ENCODE measurements at places on chromosomes 5 and 9.

DNA sequence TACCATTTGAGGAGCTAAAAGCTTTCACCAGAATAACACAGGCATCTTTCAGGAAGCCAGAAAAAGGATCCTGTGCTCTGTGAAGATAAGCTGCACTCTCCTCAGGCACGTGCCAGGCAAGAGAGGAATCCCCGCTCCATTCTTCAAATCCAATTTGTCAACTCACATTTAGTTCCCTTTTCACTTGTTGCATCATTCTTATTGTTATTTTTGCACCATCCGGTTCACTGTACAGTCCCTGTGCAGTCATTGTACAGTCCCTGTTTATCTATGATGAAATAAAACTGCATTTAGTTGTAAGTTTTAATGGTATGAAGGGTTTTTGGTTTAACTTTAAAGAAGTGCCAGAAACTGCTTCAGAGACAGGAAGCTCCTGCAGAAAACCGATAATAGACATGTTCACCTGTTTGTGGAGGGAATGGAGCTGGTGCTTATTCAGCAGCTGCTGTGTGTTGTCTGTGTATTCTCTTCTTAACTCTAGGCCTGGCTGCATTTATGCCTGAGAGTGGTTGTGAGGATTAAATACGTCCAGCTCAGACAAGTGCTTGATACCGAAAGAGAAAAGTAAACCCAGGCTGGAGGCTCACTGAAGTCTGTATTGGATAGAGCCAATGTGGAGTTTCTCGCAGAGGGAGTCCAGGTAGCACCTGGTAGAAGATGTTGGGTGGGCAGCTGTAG, 22.4 kb downstream of the IFNW1 start:
- no peak for DNase-seq

- DNase-seq, result no peak
These were observed 416.8 kb downstream of the TUSC1 start for GRCh38 chr9:25261445-25261844.

GRCh38 chr5:179805070-179805528, 1.6 kb downstream of the MGAT4B start:
- DNase-seq, result no peak

DNA sequence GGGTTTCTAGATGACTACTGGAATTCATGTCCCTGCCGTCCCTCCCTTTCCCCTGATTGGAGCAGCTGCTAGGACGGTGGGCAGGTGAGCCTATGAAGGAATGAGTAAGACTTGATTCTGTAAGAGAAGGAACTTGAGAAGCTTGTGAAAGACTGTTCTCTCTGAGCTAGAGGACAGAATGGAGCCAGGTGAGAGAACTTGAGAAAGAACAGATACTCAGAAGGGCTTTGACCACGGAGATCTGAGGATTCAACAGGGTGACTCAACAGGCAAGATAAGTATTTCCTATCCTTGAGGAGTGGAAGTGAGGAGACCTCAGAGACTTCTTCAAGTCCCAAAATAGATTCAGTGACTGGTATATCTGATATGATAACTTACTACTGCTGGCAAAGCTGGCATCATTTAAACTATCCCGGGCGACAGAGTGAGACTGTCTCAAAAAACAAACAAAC, 41.9 kb downstream of the HSDL2 start:
- DNase-seq, result no peak

- no peak for DNase-seq
These were observed 44.7 kb upstream of the HK3 start for GRCh38 chr5:176943816-176944215.

DNA sequence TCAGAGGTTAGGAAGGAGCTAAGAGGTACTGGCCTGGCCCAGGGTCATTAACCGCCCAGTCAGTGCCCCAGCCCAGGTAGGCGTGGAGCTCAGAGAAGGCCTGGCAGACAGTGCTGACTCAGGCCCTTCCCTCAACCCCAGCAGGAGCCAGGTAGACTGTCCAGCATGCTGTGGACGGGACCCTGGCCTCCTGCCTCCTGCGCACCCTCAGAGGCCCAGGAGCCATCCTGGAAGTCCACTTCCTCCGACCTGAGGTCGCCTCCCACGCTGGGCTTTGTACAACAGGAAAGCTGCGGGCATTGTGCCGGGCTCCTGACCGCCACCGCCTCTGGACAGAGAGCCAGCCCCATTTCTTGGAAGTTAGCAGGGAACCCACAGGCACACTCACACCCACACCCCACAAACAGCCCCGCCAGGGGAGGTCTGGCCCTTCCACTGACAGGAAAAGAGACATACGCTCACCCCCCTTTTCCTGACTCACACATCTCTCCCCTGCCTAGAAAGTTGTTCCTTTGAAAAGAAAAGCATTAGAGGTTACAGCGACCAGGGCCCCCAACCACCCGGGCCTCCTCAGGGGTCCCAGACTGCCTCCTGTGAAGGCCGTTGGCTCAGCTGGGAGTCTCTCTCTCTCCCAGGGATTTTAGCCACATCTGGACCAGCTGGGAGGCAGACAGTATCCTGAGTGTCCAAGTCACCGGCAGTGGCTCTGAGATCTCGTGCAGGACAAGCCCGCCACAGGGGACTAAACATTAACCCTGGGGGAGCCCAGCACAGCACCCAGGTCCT, 7.7 kb downstream of the RALGDS start:
- DNase-seq, result no peak

- no peak for DNase-seq
These were observed 308.8 kb upstream of the DMRT1 start for GRCh38 chr9:532707-533106.

GRCh38 chr5:33504570-33504969, 63.8 kb downstream of the TARS1 start:
- DNase-seq, result no peak

GRCh38 chr5:15373151-15373550, 126.8 kb upstream of the FBXL7 start:
- DNase-seq, result no peak

DNA sequence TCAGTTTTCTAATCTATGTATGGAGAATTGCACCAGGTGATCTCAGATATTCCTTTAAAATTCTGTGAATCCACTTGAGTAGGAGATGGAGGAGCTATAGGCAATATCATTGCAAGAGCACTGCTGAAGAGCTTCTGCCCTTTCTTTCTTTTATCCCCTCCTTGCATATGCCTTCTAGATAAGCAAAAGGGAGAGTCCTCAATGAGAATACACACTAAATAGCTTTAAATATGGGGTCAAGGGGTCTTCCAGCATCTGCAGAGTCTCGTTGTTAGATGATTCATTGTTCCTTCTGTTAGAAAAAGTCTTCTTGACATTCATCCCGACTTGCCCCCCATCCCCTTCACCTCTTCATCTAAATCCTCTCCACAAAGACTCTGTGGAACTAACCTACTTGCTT, 156.1 kb downstream of the PIK3R1 start:
- DNase-seq, result no peak

DNA sequence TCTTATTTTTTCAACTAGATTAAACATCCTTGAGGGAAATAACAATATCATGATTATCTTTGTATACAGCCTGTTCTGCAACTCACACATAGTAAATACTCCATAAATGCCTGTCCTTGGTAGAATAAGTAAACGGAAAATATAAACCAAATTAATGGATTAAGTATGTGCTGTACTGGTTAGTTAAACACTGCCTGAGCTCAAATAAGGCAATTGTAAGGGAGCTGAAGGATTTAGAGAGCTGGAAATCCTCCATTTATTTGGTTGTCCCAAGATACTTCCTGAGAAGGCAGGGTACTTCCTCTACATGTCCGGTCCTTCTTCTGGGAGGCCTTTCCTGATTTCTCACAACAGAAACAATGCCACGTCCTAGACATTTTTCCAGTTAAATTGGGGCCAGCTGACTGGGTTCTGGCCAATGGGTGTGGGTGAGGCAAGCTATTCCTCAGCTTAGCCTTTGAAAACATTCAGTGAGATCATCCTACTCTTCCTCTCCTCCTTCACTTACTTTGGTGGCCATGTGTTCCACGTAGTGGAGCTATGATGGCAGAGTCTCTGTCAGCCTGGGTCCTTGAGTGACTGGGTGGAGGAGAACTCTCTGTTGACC, 8.5 kb upstream of the C1QTNF3 start:
- DNase-seq, result no peak

DNA sequence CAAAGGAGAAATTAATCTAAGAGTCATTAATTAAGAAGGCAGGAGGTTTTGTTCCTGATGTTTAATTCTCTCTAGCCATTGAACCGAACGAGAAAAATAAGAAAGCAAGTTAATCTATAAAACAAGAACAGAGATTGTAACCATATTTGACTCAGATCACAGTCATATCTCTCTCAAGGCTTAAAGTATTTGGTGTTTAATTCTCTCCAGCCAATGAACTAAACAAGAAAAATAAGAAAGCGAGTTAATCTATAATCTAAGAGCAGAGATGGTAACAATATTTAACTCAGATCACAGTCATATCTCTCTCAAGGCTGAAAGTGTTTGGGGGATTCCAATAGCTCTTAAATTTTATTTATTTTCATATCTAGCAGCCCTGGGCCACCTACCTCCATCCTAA, 74.4 kb upstream of the SHISAL2B start:
- DNase-seq, result no peak

DNA sequence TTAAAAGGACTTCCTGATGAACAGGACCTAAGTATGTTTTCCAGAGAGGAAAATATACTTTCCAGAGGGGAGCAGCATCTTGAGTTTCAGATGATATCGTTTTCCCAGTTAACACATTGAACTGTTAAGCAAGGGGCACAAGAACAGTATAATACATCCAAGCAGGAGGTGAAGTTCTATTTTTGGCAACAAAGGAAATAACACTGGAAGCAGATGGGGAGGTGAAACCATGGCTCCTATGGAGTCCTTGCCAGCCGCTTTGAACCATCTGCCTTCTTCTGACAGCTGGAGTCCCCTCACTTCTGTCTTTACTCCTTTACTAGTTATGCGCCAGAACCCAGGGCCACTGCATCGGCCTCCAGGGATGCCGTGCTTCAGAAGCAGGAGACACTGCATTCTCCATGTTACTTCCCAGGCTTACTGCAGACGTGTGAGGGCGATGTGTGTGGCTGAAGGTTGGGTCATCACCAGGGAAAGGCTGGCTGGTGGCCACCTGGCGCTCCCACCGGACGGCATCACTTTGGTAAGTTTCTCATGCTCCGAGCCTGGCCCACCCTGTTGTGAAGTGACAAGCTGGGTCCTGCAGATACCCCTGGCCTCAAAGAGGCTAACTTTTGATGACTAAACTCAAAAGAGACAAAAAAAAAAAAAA, 77.8 kb downstream of the TTLL11 start:
- DNase-seq, result no peak

- DNase-seq, result no peak
These were observed 106.2 kb upstream of the EMB start for GRCh38 chr5:50547303-50547702.
